Putamen (tissue), 1 donor: ENCODE measurements at places on chromosomes 6 and 20.

DNA sequence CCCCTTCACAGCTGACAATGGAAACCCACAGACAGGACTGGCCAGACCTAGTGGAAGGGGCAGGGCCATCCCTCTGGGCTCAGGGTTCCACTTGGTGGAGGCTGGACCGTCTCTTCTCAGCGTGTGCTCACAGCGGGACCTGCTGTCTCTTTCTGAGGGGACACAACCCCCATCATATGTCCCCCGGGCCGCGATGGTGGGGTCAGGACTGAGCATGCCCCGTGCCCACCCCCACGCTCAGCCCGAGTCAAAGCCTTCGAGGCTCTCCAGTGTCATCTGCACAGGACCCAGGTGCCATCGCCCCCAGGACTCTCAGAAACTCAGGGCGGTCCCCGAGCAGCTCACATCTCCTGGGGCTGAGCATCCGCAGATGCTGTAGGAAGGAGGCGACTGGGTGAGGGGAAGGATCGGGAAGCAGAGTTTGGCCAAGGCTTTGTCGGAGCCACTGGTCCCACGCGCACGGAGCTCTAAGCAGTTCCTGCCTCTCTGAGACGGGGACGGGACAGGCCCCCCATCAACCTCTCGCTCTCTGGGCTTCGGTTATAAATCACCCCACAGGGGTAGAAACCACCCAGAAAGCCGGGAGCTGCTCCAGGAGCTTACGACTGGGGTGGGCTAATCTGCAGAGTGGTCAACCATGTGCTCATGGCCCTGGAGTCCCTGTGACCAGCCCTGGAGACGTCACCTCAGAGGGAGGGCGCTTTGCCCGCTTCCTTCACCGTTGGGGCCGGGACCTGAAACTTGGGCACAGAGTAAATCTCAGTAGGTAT, 183.4 kb upstream of the SULF2 start:
- no peak for DNase-seq

GRCh38 chr6:105601541-105602236, 198.8 kb upstream of the PREP start:
- DNase-seq: peak; percentile 51

DNA sequence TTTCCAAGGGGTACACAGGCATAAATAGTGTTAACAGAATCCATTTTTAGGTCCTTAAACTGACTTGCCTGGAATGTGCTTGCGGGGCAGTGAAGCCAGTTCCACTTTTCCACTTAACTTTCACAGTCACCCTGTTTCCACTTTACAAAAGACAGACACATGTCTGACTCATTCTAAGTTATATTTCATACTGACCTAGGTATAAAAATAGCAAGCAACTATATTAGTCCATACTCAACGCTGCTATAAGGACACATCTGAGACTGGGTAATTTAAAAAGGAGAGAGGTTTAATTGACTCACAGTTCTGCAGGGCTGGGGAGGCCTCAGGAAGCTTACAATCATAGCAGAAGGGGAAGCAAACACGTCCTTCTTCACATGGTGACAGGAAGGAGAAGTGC, 88.2 kb downstream of the MTFR2 start:
- DNase-seq: no peak

DNA sequence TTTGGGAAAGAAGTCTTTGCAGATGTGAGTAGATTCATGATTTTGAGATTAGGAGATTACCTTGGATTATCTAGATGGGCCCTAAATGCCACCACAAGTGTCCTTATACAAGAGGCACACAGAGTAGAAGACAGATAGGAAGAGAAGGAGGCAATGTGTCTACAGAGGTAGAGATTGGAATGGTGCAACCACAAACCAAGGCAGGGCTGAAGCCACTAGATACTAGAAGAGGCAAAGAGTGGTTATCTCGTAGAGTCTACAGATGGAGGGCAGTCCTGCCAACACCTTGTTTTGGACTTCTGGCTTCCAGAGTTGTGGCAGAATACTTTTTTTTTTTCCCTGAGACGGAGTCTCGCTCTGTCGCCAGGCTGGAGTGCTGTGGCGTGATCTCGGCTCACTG, 138.3 kb upstream of the AKIRIN2 start:
- no peak for DNase-seq

- no peak for DNase-seq
These were observed 722.0 kb upstream of the FLRT3 start for GRCh38 chr20:15059438-15059837.

DNA sequence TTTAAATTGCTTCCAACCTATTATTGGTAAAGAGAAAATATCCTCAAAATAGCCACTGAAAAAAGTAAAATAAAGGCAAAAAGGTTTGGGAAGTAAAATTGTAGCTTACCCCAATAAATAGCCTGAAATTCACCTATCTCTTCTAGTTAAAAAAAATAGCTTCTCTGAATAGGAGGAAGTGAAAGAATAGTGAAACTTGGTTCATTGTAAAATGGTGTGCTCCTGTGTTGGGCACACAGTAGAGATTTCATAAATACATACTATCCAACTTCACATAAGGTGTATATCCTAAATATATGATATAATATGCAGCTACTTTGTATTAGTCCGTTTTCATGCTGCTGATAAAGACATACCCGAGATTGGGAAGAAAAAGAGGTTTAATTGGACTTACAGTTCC, 45.3 kb downstream of the CDK19 start:
- DNase-seq: no peak

- DNase-seq: no peak
These were observed 41.9 kb upstream of the CTNNBL1 start for GRCh38 chr20:37651932-37652331.

- no peak for DNase-seq
These were observed 16.1 kb downstream of the SCAF8 start for GRCh38 chr6:154749341-154749740.

DNA sequence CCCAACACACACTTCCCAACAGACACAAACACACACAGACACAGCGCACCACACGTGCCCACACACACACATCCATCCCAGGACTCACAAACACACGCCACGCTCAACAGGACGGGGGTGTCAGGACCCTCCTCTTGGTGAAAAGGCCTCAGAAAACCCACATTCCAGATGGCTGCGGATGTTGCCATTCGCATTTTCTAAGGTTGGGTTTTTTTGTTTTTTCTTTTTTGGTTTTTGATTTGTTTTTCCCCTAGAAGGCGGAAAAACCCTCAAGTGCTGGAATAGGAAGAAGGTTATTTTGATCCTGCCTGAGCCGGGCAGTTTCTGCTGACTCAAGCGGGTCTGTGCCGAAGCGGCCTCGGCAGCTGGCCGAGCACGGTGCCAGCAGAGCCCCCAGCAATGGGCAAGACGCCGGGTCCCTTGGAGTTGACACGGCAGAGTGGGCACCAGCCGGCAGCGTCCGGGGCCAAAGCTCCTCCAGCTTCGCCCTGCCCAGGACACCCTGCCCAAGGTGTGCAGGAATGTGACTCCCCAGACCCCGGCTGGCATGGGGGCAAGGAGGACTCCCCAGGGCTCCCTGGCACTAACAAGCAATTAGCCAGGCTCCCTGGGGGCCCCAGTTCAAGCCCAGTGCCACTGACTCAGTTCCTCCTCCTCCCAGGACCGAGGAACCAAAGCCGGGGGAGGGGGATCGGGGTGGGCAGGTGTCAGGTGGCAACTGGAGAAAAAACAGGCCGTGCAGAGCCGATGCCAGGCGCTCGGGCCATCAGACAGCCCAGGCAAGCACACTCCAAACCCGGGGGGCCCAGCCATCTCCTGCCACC, 40.9 kb upstream of the ZBP1 start:
- DNase-seq: no peak

DNA sequence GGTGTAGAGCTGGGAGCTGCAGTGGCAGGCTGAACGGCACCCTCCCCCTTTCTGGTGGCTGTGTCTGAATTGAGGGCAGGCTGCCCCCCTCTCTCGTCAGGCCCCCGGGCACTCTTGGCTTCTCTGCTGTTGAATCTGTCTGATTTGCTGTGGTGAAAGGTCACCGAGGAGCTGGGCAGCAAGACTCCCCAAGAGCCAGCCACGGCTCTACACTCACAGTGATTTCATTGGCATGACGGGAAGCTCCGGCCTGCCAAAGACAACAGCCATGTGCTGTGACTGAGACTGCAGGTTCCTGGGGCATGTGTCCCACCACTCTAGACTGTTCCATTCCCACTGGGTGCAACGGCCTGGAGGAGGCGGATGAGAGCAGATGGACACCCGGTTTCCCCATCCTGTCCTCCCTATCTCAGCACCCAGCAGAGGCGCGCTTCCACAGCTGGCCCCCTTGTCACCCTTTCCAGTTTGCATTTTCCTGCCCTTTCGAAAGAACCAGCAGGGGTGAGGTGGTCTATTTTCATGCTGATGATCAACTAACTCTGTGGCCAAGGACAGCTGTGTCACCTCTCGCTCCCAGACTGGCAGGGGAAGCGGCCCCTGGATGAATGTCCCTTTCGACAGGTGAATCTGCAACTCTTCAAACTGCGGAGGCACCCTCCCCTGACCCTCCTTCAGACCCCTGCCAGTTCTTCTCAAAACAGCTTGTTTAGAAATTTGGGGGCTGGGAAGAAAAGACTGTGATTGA, 2.2 kb downstream of the APCDD1L start:
- DNase-seq: no peak

- DNase-seq: no peak
These were observed 44.0 kb downstream of the SIRPA start for GRCh38 chr20:1939270-1939595.

GRCh38 chr20:32481311-32482142, 103.6 kb downstream of the NOL4L start:
- DNase-seq: no peak

DNA sequence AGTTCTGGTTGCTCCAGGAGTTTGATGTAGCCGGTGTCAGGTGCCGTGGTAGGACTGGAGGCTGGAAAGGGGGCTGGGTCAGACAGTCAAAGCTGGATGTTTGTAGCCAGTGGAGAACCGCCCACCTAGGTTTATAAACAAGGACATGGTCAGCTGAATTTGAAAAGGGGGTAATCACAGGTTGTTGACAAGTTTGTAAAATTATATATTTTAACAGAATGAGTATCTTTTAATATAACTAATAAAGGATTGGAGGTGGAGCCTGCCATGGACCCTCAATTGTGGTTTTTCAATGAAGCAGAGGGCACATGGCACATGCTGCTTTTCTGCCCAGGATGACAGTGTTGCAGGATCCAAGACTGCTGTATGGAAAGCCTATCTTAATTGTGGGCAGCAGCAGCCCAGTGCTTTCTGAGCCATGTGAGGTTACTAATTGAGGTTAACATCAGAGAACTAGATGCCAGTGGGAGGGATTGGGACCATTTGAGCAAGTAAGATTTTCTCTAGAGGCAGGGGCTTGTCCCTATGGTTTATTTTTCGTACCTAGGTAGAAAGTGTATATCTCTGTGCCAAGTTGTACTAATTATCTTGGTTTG, 9.7 kb downstream of the HECA start:
- DNase-seq: no peak

DNA sequence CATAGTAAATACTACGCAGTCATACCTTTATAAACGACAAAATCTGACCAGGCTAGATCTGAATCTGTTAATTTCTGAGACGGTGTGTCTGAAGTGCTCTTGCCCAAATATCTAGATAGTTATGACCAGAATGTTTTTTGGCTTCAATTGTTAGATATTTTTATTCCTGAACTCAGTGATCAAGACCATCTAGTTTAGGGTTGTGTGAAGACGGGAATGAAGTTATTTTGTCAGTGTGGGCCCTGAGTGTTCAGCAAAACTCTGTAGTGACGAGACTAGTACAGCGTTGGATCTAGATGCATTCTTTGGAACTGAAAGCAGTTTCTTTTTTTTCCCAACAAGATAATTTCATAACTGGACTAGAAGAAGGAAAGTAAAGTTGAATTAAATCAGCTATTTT, 3.1 kb downstream of the STXBP5 start:
- no peak for DNase-seq

DNA sequence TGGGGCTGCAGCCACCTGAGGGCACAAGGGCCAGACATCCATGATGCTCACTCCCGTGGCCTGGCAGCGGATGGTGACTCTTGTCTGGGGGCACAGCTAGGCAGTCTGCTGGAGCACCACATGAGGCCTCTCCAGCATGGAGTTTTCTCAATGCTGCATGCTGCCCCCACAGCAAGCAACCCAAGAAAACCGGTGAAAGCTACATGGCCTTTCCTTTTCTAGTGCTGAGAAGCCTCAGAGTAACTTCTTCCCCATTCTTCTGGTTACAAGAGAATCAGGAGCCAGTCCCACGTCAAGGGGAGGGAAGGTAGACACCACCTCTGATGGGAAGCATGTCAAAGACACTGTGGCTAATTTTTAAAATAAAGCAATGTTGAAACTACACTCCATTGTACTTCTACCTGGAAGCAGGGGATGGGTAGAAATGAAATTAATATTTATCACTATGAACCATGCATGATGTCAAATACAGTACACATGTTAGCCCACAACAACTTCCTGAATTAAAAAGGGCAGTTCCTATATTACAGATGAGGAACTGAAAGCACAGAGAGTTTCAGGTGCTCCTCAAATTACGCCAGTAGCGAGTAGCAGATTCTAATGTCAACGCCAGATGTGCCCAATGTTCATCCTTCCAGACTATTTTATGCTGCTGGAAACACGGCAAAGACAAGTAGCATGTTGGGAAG, 101.5 kb downstream of the LAMP5 start:
- no peak for DNase-seq

GRCh38 chr6:1027795-1028569, 283.9 kb upstream of the FOXQ1 start:
- no peak for DNase-seq

- DNase-seq: no peak
These were observed 6.2 kb downstream of the VPS16 start for GRCh38 chr20:2846698-2847097.

GRCh38 chr6:85574932-85575598, 18.6 kb downstream of the SNX14 start:
- DNase-seq: no peak

DNA sequence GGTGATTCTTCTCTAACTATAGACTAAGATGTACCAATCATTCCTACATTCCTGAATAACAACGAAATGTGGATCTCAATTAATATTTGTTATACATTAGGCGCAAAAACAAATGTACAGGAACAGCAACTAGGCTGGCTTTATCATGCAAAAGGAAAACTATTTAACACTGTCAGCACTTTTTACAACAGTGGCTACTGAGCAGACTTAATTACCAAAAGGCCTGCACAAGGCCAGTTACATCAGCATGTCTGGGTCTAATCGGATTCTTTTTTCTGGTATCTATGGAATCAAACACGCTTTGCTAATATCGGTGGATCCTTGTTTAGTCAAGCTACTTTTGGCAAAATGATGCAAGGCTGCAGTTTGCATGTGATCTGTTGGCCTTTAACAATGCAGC, 176.5 kb downstream of the UBE3D start:
- no peak for DNase-seq
